ENCODE measurements at places on chromosomes 4 and X.

DNA sequence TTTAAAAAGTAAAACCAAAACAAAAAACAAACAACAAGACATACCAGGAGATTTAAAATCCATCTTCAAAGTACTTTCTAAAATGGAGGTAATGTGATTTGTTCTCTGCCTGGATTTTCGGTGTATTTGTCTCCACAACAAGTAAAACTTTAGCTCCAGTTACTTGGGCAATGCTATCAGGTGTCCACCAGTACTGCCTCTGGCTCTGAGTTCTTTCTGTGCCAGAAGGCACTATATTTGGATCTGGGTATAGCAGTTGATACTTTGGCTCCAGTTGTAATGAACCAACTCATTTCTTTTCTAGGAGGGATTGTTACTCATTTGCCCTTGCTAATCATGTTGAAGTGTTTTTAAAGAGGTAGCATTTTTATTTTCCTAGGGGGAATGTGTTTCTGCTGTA lies 9.5 kb upstream of the PDLIM5 start:
- no peak for DNase-seq

- DNase-seq, result no peak
Measured at GRCh38 chr4:6758728-6759127, 23.8 kb upstream of the KIAA0232 start.

DNA sequence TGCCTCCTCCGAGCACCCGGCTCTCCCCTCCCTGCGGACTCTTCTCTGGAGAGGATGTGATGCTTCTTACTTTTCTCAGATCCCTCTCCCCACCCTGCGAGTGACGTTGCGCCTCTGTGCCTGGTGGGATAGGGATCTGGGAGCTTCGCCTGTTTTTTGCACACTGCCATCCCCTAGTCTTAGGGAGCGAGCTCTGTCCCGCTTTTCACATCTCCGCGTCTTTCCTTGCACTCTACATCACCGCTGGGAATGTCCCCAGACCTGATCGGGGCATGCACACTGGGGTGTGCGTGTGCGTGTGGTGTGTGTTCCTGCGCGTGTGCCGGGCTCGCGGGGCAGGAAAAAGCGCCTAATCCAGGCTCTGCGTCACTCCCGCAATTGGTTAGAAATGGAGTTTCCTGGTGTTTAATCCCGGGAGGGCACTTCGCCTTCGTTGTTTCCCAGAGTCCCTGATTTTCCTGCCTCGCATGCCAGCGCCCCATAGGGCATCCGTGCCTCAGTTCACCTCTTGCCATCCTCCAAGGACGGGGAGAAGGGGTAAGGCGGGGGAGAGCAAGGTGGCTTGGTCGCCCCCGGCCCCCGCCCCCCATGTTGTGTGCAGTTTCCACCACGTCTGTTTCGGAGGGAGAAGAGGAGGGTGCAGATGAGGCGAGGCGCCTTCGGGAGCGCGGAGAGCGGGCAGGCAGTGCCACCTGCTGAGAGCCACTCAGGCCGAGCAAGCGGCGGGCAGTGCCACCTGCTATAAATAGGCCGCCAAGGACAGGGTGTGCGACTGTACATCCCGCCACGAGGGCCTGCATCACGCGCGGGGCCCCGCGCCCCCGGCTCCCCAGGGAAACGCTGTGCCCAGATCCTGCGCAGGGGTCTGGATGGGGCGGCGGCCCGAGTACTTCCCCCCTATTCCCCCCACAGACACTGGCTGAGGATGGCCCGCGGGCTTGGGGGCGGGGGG lies 759 bp upstream of the TBC1D1 start:
- DNase-seq, result no peak

DNA sequence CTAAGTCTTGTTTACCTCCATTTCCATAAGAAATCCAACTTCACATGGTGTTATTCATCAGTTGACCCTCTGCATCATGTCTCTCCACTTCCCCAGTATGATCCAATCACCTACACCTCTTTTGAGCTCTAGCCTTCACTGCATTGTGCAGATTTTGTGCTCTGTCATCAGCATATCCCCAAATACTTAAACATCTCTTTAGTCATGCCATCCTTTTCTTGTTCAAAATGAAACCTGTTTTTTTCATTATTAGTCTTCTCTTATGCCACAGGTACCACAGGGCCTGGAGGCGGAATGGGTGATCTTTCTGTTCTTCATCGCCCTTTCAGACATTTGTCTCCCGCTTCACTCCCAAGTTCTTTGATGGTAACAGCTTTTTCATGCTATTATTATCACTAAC lies 382.7 kb upstream of the GALNTL6 start:
- no peak for DNase-seq

DNA sequence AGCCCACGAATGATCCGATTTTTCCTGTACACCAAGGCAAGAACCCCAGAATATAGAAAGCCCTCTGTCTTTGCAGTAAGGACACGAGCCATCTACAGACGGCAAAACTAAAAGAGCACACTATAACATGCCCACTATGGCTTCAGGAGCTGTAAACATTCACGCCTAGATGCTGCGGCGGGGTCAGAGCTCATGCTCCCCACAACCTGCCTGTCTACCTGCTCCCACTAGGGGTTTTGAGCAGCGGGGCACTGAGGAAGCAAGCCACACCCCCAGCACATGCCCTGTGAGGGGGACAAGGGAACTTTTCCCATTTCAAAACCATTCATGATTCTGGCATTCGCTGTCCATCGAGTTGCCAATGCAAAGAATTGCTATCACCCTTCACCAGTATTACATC lies 144.8 kb downstream of the PAPSS1 start:
- DNase-seq, result no peak

GRCh38 chrX:153925739-153926551 lies at the start of gene ARHGAP4:
TSS of gene ARHGAP4 (minus strand) at chrX:153926264. CDS start at chrX:153926202, 62 bp downstream.
- no peak for DNase-seq

GRCh38 chr4:94746746-94747145 lies 11.0 kb upstream of the BMPR1B start:
- DNase-seq, result no peak

DNA sequence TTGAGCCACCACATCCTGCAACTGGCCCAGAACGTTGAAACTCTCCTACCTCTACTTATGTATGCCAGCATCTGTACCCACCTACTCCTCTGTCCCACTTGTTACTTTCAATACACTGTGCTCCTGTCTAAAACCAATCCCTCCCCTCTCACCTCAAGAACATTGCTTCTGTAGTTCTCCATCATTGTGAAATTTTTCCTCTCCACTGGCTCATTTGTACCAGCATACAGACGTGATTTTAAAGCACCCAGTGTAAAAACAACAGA lies 25.5 kb upstream of the USO1 start:
- DNase-seq, result no peak

GRCh38 chrX:47840111-47840510 lies 3.4 kb downstream of the ZNF81 start:
- no peak for DNase-seq

DNA sequence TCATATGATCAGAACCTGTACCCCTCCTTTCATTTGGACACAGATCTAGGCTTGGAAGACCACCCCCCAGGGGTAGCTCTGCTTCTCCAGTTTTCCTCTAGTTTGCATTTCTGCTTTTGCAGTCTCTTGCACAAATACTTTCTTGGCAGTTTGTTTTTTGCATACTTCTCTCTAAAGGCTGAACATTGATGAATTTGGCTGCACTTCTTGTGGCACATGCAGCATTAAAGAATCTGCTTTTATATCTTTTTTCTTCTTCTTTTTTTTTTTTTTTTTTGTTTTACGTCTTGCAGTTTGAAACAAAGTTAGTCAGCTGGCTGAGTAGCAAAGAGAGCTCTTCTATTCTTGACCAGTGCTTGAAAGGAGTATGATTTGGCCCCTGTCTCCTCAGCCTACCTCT lies 273.0 kb downstream of the GLUD2 start:
- no peak for DNase-seq

GRCh38 chr4:5976431-5976830 lies 41.8 kb downstream of the C4orf50 start:
- no peak for DNase-seq

DNA sequence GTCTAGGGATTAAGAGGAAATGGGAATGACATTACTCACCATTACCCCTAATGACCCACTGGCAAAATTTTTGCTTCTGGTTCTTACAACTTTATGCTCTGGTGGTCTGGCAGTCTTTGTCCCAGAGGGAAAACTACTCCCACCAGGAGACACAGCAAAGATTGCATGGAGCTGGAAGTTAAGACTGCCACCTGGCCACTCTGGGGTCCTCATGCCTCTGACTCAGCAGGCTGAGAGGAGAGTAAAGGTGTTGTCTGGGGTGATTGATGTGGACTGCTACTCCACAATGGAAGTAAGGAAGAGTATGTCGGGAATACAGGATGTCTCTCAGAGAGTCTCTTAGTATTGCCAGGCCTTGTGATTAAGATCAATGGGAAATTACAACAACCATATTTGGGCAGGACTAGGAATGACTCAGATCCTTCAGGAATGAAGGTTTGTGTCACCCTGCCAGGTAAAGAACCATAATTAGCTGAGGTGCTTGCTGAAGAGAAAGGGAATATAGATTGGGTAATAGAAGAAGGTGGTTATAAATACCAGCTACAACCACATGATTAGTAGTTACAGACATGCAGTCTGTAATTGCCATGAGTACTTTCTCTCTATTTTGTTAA lies 215.5 kb downstream of the GPAT3 start:
- no peak for DNase-seq

- no peak for DNase-seq
Measured at GRCh38 chr4:128123036-128123435, 61.9 kb downstream of the LARP1B start.

GRCh38 chr4:131441004-131441688 lies 1707.9 kb upstream of the PCDH10 start:
- DNase-seq, result no peak

DNA sequence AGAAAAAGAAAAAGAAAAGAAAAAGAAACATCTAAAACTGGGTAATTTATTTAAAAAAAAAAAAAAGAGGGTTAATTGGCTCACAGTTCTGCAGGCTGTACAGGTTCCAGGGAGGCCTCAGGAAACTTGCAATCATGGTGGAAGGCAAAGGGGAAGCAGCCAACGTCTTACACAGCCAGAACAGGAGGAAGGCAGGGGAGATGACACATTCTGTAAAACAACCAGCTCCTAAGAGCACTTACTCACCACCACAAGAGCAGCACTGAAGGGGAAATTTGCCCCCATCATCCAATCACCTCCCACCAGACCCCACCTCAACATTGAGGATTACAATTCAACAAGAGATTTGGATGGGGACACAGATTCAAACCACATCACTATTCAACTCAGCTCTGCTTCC lies 36.8 kb upstream of the TMEM184C start:
- DNase-seq, result no peak

DNA sequence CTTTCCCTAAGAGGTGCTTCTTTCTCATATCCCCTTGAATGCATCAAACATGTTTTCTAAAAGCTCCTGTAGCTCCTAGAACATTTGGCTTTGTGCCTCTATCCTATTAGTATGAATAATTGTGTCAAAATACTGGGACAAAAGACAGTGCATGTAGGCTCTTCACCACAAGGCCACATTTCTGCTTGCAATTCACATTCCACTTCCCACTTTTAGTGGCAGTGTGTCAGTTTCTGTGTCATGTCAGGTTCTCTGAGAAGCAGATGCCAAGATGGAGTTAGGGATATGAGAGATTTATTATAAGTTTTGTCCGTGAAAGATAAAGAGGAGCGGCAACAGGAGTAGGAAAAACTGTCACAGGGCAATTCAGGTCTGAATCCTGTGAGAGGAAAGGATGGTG lies 61.3 kb upstream of the GPRIN3 start:
- DNase-seq, result no peak

GRCh38 chrX:150282953-150283352 lies 80.2 kb upstream of the MAMLD1 start:
- no peak for DNase-seq

Data from H54 (cell line).